ENCODE measurements at places on chromosomes 5 and 9.

DNA sequence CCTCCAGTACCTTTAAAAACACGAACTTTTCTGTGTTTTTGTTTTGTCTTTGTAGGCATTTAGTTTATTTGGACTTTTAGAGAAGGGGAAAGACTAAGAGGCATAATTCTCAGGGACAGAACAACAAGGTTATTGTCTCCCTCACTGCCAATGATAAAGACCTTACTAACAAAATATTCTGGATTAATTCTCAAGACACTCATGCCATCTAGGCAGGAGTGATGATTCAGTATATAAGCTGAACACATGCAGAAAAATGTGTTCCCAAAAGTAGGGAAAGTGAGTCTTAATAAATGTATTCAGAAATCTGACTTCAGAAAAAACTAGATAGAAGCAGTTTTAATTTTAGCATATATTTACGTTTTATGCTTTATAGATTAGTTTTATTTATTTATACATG is 17.4 kb upstream of the ASPN start:
- no peak for DNase-seq

GRCh38 chr5:57711471-57711870 is 228.9 kb upstream of the ACTBL2 start:
- no peak for DNase-seq

GRCh38 chr9:83544002-83544698 is 5.9 kb upstream of the FRMD3 start:
- DNase-seq = no peak

DNA sequence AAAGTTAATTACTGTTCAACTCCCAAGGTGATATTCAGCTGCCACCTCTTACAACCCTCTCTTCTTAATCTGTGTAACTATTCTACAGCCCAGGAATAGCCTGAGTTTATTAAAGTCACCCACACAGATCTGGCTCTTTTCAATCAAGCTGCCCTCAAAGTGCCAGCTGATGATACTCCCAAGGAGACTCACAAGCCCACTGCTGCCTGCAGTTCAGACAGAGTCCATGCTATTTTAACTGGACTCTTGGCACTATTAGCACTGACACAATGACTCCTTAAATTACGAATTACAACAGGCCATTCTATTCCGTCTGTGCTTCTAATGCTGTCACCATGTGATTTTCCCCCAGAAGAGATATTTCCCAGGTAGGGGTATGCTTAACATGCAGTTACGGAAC is 26.3 kb downstream of the REEP5 start:
- no peak for DNase-seq

GRCh38 chr5:76175821-76176403 is 92.7 kb downstream of the SV2C start:
- DNase-seq = no peak

DNA sequence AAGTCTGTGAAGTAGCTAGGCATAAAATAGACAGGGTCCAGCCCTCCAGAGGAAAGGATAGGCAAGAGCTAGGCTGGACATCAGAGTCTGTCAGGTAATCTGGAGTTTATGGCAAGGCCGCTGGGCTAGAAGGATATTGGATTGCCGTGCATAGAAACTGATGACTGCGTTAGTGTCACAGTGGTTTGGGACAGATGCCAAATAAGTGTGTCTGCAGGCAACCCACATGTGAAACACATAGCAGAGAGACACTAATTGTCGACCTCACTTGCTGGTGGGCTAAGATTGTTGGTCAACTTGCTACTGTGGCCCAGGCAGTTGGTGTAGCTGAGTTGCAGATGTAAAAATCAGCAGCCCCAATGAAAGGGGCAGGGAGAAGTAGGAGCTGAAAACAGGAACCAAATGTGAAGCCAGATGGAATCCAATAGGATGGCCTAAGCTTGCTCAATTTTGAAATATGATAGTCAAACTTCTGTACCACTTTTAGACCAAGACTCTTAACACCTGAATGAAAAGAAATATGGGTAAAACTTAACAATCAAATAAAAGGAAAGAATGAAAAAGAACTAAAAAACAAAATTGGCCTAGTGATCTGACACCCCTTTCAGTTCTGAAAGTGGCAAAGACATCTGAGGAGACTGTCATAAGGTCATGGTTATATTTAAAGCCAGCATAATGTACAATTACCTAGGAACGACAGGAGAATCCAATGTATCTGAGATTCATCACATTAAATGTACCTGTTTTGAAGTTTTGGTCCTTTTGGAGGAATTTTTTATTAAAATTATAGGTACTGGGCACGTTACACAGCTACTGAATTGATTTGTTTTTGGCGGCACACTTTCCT is 243.3 kb upstream of the ACTBL2 start:
- DNase-seq = no peak

DNA sequence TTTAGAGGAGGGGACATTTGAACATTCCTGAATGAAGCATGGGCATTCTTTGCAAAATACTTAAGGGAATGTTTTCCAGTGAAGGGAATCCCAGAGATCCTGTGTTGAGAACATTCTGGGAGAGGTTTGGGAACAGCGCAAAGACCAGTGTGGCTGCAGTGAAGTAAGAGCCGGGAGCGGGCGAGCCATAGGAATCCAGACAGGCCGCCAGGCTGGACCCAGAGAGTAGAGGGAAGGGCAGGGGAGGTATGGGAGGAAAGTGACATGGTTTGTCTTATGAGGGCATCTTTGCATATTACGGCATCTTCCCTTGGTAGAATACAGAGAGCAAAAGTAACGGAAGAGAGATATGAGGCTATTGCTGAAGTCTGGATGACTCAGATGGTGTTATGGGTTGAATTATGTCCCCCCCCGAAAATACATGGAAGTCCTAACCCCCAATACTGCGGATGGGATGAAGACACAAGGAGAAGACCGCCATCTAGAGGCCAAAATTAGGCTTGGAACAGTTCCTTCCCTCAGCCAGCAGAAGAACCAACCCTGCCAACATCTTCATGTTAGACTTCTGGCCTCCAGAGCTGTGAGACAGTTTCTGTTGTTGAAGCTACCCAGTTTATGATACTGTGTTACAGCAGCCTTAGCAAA is 268.2 kb downstream of the MAST4 start:
- no peak for DNase-seq

DNA sequence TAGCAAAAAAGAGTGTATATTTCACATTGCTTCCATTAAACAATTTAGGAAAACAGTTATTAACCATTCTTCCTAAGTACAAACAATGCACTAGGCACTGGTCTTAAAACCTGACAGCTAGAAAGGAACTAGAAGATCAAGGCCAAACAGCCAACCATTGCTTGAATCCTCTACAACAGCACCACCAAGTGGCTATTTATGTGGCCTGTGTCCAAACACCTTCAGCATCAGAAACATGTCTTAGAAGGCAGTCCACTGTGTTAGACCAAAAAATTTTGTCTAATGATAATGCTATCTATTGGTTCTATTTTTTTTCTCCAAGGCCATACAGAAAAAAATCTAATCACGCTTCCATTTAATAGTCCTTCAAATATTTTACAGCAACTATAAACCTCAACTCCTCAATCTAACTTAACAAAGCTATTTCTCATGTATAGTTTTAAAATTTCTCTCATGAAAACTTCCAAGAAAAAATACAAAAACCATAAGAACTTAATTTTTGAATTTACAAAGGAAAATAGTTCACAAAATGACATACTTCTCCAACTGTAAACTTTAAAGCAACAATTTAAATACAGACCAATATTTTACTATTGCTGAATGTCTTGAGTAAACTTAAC is 36.1 kb downstream of the CAAP1 start:
- no peak for DNase-seq

DNA sequence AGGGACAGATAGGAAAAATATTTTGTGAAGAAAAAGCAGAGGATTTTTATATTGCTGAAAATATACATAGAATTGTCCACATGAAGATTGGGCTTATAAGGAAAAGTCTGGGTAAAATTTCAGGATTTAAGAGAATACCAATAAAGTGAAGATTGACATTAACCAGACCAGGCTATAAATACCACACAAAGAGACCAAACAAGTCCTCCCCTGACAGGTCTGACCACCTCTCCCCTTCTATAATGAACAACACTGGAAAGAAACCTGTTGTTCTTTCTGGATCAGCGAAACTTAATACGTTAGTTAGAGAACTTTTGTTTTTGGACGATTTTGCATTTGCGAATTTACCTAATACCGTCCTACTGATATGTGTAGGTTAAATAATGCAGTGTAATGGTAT is 138.3 kb downstream of the ISL1 start:
- DNase-seq = no peak

DNA sequence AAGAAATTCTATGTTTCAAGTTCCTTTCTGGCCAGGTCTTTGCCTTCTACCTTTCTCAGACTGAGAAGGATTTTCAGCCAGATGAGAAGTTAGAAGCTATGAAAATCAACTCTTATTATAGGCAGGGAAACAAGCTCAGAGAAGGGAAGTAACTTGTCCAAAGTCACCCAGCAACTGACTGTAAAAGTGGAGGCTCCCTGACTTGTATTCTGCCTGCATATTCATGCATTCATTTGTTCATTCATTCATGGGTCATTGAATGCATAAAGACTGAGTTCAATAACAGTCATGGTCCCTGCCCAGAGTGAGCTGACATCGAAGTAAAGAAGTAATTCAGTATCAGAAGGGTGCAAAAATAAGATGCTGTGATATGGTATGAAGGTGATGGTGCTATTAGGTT is 239.6 kb downstream of the PAPPA start:
- no peak for DNase-seq

DNA sequence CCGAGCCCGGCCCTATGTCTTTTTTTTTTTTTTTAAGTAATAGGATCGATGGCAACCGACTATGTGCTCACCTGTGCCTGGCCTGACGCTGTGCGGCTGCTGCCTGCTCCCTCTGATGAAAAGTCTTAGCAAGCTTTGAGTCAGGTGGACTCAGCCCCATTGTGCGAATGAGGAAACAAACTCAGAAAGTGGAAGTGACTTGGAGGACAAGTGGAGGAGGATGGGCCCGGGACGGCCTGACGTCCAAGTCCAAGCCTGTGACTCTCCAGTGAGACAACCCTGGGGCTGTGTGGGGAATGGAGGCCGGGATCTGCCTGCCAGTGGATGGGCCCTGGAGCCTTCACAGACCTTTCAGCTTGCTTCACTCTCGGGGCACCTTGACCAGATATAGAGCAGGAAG is 57.9 kb downstream of the EXD3 start:
- DNase-seq = no peak

DNA sequence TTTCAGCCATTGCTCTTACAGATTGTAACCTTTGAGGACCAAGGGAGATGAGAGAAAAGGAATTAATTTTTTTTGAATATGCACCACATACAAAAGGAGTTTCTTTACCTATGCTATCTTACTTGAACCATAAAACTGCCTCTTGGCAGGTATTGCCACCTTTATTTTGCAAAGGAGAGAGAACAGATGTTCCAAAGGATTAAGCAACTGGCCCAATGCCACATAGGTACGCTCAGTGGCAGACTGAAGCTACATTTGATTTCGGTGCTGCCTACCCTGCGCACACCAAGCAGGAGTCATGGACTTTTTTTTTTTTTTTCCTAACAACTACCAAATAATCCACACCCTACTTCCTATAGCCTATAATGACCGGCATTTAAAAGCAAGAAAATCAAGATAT is 43.1 kb downstream of the SAXO1 start:
- no peak for DNase-seq

GRCh38 chr5:43268188-43268820 is 44.9 kb downstream of the HMGCS1 start:
- no peak for DNase-seq

DNA sequence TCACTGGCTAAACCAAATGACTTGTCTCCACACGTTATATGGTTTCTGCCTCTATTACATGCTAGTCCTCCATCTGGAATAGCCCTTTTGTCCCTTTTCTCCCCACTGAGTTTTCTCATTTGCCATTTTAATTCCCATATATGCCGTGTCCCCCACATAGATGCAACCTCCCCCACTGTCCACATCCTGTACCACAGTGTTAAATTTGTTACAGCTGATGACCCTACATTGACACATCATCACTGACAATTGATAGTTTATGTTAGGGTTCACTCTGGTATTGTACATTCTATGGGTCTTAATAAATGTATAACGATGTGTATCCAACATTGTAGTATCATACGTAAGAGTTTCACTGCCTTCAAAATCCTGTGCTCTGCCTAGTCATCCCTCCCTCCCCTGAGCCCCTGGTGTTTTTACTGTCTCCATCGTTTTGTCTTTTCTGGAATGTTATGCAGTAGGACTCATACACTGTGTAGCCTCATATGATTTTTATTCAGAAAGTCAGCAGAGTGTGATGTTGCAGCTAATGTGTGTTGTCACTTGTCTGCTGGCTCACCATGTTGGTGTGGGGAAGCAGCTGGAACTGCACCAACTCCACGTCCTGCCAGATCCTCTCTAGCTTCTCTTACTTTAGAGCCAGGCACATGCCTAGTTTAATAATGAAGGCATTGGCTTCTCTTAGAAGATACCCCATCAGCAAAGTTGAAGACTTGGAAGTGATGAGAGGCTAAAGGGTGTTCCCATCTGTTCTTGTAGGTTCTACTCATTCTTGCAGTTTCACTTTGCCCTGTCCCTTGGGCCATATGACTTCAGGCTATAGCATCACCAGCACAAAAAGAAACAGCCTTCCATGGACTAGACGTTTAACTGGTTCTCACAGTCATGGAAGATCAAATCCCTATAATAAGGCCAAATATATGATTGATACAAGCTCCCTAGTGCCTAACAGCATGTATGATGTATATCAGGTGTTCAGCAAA is 30.2 kb downstream of the LRRC70 start:
- DNase-seq = no peak

DNA sequence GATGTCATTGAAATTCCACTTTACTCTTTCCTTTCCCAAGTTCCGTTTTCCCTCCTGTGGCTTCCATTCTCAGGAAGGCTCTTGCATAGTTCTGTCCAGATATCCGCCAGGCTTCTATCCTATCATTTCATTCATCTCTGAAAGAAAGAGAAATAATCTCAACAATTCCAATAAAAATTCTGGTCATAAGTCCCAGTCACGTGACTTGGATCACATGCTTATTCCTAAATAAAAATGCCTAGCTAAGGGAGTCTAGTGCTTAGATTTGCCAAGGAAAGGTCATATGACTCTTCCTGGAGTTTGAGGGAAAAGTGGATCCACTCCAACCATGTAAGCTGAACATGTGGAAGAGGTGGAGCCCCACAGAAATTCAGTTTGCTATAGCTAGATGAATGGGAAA is 146.0 kb upstream of the PPP1R2B start:
- DNase-seq = no peak

Data from upper lobe of right lung (tissue), 1 donor.